ENCODE measurements at places on chromosomes 11 and 22.
A peak's percentile ranks its signal among the peaks of the same experiment; 100 is the strongest.

- DNase-seq = no peak
Measured at GRCh38 chr11:2369320-2369719, 7.8 kb upstream of the CD81 start.

DNA sequence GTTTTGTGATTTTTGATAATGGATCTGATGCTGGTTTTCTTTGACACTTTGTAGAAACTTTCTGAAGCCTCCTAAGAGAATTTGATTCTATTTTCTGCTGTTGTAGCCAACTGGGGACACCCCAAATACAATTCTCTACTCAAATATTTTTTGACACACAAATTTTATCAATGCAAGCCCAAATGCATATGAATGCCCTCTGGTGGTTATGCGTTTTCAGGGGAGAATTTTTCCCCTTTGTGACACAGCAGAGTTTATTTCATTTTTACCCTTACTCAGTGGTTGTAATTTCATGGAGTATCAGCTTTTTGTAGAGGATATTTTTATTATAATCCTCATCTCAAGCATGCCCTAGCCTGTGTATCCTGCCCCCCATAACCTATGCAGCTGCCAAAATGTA, 44.7 kb upstream of the MTMR2 start:
- no peak for DNase-seq

- DNase-seq = no peak
Measured at GRCh38 chr11:1274501-1274900, 34.9 kb downstream of the TOLLIP start.

DNA sequence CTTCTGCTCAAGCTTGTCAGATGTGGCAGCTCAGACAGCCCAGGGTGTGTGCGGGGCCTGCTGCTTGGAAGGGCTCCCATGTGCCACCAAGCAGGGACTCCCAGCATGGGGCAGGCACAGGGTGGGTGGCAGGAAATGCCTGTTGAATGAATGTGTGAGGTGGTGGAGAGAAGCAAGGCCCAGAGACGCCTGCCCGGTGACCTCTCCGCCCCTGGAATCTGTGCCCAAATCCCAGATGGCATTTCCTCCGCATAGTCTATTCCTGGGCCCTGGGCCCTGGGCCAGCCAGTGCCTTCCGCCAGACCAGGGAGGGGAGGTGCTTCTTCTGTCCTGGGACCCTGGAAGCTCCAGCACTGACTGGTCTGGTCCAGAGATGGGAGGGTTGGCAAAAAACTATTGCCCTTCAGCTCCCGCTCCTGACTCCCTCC, 3.7 kb downstream of the CST6 start:
- DNase-seq = peak; percentile 56

DNA sequence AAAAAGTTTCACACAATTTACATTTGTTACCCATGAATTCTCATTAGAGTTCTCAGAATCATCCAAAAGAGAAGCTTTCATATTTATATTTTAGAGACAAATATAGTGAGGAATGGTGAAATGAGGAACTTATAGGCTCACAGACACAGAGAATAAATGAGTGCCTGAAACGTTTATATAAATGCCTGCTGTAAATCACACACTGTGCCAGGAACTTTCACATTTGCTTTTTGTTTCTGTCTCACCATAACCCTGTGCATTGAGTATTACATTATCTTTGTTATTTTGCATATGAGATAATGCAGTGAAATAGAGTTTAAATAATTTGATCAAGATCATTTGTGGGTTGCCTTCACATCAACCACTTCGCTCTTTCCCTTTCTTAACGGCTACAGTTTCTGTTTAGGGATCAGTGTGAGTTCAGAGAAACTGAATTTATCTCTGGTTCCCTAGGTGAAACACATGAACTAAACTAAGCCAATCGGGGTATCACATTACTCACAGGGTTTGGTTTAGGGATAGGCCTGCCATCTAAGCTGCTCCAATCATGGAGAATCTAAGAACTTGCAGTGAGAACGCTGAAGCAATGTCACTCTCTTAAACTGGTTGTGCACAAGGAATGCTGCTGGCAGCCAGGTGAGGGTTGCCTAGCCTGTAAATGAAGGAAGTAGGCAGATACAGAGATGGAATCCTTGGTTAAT, 1339.2 kb upstream of the TENM4 start:
- no peak for DNase-seq

GRCh38 chr11:45737056-45737455, 67.9 kb upstream of the SLC35C1 start:
- DNase-seq = no peak

DNA sequence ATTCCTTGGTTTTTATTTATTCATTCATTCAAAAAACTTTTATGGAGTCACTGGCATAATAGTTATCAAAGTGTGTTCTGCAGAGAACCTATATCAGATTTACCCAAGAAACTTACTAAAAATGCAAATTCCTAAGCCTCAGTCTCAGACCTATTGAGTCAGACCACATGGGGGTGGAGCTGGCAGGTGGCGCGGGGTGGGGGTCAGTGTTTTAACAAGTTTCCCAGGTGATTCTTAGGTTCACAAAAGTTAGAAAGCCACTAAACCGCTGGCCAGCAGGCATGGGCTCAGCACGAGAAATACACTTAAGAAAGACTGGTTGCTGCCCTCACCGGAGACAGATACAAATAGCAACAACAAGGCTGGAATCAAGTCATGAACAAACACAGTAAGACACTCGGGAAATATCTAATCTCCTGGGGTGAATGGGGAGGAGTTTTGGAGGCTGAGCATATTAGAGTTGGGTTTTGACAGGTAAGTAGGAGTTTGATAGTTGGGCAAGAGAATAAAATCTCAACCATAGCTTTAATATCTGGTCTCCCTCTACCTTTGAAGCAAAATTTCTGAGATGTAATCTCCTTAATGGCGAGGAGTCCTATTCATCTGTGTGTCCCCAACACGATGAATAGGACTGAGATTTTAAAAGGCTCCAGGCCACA, 167.5 kb upstream of the NECTIN1 start:
- DNase-seq = no peak

- no peak for DNase-seq
Measured at GRCh38 chr22:42462016-42462415, 29.8 kb upstream of the NFAM1 start.

DNA sequence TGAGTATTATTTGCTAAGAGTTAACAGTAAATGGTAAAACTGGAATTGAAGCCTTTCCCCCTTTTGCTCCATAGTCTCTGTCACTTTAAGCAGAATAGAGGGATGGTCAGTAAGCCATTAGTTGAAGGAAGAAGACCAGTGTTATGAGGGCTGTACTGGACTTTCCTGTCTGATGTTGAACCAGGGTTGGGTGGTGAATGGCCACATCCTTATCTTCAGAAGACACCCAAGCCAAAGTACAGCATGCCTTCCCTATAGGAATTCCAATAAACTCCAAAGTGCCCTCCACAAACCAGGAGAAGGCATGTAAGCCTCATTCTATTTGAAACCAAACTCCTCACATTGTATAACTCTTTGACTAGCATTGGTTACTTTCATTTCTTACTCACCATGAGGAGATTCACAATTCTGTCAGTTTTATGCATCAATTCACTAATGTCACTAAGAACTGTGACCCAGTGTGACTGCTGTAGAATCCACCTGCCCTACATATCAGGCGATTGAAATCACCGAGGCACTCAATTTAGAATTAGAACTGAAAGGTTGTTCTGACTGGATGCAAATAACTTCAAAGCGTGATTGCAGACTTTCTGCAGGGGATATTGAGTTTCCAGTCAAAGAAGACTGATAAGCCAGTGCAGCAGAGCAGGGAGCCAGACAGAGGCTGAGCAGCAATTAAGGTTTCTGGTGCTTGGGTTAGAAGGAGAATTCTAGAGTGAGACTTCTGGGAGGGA, 107.1 kb upstream of the DDI1 start:
- no peak for DNase-seq

DNA sequence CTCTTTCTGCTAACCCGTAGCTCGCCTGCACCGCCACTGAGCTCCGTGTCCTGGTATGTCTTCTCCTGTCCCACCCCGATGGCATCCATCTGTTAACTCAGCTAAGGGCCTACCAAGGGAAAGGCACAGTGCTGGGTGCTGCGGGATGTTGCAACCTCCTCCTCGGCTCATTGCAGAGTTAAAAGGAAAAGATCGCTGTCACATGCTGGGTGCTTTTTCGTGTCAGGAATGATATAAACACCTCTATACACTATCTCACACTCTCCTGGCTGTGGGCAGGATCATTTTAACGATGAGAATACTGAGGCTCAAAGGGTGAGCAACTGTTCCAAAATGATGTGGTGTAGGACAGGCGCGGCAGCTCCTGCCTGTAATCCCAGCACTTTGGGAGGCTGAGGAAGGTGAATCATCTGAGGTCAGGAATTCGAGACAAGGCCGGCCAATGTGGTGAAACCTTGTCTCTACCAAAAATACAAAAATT, 10.1 kb downstream of the TXN2 start:
- no peak for DNase-seq

- peak; percentile 71 for DNase-seq
Measured at GRCh38 chr11:72812967-72813739, 1.1 kb upstream of the ATG16L2 start.

- peak; percentile 22 for DNase-seq
Measured at GRCh38 chr11:43282607-43283440, 29.0 kb upstream of the API5 start.

DNA sequence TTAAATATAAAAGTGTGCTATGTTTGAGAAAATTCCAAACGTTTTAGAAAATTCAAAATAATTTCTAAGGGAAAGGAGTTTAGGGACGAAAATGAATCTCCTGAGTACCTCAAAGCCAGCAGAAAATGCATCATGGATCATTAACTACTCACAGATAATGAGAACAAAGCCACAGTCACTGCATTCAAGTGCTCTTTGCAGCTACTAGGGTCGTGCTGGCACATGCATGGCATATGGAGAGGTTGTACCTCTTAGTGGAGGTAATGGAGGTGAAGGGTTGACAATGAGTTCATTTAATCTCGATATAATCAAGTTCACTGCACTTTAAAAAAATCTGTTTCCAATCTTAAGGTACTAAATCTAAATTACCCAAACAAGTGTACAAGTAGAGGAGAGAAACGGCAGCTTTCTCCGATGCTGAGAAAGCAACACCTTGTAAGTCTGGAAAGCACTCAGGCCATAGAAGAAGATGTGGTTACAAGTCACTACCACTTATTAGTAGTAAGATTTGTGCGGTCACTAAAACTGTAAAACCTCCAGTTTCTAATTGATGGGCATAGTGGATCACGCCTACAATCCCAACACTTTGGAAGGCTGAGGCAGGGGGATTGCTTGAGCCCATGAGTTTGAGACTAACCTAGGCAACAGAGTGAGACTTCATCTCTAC, 261.1 kb upstream of the ANO3 start:
- no peak for DNase-seq

GRCh38 chr11:56172256-56172830, 4.1 kb upstream of the OR5J2 start:
- DNase-seq = no peak

DNA sequence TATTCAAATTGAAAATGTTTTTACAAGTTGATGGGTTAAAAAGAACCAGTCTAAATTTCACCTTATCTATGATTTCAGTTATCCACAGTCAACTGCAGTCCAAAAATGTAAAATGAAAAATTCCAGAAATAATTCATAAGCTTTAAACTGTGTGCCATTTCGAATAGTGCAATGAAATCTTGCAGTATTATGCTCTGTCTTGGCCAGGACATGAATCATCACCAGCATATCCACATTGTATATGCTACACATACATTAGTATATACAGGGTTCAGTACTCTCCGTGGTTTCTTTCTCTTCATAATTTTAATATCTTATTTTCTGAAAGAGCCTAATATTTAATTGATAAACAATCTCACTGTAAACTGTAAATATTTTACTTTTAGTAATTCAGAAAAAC, 45.9 kb downstream of the ARHGAP32 start:
- no peak for DNase-seq

DNA sequence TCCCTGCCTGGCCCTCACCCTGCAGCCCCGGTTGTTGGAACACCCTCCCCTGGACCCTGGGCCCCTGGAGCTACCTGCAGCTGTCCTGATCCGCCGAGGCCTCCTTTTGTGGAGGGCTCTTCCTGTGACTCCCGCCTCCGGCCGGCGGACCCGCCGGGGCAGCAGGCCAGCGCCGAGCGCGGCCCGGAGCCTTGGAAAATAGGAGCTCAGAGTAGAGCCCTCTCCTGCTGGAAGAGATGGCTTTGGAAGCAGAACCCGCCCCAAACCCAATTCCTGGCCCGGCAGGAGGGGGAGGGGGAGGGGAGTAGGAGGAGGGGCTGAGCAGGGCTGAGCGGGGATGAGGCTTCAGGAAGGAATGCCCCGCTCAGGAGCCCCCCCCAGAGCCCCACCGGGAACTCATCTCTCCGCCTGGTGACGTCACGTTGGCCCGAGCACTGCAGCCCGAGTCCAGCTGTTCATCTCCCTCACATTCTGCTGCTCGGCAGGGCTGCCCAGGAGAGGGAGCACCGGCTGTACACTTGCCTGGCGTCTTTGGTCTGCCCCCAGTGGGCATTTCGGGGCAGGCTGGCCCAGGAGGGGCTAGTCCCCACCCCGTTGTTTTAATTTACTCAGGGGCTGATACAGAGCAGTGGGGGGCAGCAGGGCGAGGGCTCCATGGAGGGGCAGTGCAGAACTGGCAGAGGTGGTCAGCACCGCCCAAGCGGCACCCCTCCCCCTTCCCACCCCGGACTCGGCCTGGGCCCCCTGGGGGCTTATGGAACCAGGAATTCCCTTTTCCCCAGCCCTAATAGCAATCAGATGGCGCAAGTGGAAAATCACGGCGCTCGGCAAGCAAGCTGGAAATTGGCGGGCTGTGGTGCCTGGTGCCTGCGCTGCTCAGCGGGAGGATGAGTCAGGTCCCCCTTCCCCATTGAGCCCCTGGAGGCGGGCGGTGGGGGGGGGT, at the start of gene MRGPRF:
Gene MRGPRF (minus strand): TSS at position 238 of the 943 bp plus-strand sequence. CDS start 3,345 bp downstream, outside the sequence.
- DNase-seq = no peak

- DNase-seq = no peak
Measured at GRCh38 chr11:127862406-127862805, 725.0 kb downstream of the ETS1 start.

GRCh38 chr11:13140873-13141655, 131.9 kb downstream of the RASSF10 start:
- no peak for DNase-seq

DNA sequence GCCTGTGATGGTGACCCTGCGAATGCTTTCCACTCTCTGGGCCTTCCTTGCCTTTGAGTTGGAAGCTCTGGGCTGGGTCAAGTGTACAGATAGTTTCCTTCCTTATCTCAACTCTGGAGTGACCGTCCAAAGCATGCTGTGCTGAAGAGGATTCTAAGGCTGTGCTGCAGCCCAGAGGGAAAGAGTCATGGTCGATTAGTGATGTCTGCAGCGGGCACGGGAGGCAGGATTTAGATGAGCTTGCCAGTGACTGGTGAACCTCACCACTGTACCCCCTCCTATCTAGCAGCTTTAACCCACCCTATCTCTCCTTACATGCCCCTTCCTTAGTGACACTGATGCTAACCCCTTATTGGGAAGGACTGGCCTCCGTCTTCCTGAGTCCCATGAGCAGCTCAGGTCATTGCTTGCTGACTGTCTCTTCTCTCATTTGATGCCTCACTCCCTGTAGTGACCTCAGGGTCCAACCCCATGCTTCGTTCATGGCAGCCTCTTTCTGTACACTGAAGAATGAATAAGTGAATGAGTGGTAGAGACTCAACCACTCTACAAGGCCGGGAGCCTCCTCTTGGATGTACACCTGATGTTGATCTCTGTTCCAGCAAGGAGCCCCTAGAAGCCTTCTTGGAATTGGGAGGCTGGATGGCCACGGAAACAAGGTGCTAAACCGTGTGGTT, 6.7 kb downstream of the GNAZ start:
- DNase-seq = no peak

Measured in HCT116 (cell line).